T-helper 1 cell (primary cell): ENCODE measurements at places on chromosomes 5 and 9.
A peak's percentile ranks its signal among the peaks of the same experiment; 100 is the strongest.

DNA sequence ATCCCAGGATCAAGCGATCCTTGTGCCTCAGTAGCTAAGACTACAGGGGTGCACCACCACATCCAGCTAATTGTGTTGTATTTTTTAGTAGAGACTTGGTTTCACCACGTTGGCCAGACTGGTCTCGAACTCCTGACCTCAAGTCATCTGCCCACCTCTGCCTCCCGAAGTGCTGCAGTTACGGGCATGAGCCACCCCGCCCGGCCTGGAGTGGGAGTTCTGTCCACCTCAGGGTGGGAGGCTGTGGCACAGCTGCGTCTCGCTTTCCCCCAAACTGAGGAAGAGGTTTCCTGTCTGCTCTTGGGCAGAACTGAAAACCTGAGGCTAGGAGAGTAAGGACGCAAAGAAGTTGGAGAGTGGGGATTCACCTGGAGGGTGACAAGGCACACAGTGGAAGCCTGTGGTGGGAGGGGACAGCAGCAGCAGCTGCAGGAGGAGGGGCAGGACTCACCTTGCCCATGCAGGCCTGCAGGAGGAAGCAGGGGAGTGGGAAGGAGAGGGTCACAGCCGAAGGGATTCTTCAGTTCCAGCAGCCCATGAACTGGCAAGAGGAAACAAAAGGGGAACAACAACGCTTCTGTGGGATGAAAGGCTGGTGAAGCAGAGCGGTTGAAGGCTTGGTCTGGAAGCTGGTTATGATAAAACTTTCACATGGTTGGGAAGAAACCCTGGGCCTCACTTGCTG, 181.4 kb downstream of the GAS1 start:
- no peak for DNase-seq

DNA sequence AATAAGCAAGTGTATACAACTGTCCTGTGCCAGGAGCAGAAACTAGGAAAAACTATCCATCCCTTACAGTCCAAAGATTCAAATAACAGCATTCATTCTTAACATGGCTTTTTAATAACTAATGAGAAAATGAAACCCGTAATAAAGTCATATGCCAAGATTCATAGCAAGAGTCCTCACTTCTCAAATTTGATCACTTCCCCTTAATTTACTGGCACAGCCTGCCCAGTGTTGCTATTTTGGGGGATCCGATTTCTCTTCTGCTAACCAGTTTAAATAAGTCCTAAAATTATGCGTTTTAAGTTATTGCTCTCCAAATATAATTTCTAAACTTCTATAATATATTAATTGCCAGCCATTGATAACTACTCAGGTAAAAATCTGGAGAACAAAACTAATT, 177.0 kb upstream of the PTGER4 start:
- DNase-seq, result no peak

DNA sequence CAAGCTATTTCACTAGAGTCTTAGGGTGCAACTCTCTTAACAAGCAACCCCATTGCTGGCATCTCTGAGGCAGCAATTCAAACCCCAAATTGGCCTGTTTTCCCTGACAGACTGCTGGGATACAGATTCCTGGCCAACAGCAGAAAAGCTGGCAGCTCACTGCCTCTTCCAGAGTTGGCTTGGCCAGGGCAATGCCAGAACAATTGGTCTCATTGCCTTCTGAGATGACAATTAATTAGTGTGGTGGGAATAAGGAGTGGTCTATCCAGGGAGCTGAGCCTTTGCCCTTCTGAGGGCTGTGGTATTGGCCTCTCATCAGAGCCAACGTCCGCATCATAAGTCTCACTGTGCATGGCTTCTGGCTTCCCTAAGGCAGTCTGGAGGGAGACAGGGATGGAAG, 183.2 kb downstream of the GNAQ start:
- DNase-seq, result no peak

GRCh38 chr5:90347462-90347861, 62.1 kb downstream of the CETN3 start:
- DNase-seq, result no peak

GRCh38 chr5:72702881-72703434, 113.5 kb upstream of the TNPO1 start:
- no peak for DNase-seq

DNA sequence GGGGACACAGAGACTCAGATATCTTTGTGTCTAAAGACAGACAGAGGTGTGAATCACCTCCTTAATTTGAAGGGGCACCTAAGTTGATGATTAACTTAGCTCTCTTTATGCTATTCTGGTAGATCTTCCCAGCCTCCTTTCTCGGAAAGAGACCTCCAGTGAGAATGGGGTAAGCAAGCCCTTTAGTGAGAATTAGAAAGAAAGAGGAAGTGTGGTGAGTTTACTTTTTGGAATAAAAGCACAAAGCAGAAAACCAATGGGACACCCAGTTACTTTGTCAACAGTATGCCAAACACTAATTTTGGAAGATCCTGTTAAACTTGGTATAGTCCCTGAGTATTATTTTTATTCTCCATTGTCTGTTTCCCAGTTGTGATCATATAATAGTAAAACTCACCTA, 302.8 kb upstream of the RASA1 start:
- no peak for DNase-seq

GRCh38 chr5:144028058-144028457, 142.4 kb downstream of the YIPF5 start:
- no peak for DNase-seq

DNA sequence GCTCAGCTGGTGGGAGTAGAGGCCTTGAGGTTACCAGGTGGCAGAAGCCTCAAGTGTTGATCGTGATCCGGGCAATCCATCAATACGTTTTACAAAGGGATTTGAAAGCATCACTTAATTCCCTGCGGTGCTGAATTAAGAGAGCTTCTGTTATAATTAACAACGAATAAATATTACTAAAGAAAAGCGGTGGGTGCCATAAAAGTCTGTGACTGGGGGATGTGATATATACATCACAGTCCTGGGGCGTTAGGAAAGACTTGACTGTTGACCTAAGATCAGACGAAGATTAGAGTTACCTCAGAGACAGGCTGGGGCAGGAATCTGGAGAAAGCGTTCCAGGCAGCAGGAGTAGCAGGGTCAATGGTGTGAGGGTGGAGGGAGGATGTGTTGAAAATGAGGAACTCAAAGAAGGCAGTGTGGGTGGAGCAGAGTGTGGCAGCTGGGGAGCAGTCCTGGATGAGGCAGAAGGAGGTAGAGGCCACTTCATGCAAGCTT, 6.7 kb upstream of the C5orf63 start:
- DNase-seq, result no peak

- DNase-seq, result no peak
Measured at GRCh38 chr5:38997591-38997990, 76.6 kb downstream of the RICTOR start.

DNA sequence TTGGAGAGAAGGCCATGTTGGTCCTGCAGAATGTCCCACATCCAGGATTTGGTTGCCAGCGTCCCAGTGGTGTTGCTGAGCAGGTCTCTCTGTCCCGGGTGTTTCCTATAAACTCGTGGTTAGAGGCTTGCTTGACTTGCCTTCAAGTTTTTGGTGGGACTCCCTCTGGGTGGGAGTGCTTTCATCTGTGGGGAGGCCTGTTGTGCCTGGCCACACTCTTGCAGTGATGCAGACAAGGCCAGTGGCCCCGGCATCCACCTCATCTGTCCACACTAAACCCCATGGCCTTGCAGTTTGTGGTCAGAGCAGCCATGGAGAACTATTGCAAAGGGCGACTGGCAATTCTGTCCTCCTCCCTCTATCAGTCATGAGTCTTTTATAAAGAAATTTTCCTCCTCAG, 71.8 kb downstream of the PHF2 start:
- no peak for DNase-seq

DNA sequence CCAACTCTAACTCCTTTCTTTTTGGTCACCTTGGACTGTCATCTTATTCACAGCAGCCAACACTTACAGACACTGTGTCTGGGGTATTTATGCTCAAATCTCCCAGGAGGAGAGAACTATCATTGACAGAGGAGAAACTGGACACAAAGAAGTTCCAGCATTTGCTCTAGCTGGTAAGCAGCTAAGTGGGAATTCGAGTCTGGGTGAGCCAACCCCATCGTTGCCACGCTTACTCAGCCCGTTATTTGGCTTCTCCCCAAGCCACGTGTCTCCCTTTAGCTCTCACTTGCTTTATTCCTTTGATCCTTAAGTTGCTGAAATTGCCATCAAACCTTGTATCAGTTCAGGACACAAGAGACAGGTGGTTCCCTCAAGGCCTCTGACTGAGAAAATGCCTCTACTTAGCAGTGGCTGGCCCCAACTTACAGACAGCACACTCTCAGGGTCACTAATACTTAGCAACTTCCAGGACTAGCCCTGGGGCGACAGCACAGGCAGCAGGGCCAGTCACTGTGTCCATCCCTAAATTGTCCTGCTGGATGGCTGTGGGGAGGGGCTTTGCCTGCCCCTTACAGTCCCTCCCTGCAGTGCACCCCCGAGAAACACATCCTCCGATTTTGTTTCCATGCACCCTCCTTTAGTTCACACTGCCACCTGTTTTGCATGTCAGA, 1.4 kb downstream of the SLC36A2 start:
- DNase-seq, result no peak

DNA sequence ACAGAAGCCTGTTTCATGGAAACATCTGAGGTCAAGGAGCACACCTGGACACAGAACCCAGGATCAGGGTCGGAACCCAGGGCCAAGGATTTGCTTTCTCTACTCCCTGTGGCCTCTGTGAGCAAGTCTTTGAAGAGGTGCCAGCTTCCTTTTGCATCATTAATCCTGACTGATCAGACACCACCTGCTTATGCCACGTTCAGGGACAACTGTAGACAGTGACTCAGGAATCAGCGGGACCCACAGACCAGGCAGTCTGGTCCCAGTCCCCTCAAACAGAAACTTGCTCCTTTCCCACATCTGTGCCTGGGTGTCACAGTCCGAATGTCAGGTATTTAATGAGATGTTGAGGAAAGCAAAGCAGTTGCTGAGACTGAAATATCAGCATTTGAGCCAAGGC, 154.8 kb downstream of the SGCD start:
- DNase-seq, result no peak

- DNase-seq, result no peak
Measured at GRCh38 chr5:82314964-82315758, 37.0 kb upstream of the RPS23 start.

GRCh38 chr9:97440160-97440559, 28.3 kb downstream of the TDRD7 start:
- DNase-seq, result no peak

GRCh38 chr5:179599973-179600372, 23.5 kb downstream of the HNRNPH1 start:
- no peak for DNase-seq

DNA sequence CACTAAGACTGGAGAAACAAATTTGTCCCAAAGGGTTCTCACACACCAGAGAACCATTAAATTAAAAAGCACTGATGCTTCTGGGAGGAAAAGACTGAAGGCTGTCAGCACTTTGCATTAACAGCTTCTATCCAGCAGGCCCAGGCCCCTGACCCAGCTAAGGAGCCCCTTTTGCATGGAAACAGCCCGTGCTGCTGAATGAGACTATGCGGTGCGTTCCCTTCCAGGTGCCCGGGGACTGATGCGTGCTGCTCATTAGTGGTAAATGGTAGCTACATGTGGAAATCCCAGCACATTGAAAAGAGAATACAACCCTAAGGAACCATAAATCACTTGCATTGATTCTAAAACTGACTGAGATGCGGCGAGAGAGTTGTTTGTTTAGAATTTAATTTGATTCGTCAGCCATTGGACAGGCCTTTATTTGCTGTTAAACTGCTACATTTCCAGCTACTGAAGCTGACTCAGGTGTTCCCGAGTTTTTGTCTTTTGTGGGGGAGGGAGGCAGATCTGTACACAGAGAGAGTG, 351.0 kb upstream of the SLC24A2 start:
- no peak for DNase-seq

DNA sequence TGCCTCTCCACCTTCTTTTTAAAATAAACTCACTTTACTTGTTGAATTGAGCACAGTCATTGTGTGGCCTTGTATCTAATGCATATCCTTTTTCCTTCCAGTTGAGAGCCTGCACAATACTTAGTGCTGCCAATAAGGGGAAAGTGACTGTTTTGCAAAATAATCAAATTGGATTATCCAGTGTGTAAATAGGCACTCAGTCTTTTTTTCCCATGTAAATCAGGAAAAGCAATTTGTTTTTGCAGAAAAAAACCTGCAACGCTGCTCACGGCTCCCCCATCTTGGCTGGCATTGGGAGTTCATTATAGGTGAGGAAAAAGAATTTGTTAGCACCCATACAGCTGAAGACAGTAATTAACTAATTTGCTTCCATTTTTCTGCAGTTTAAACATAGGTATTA, 299.9 kb downstream of the CSNK1G3 start:
- no peak for DNase-seq

DNA sequence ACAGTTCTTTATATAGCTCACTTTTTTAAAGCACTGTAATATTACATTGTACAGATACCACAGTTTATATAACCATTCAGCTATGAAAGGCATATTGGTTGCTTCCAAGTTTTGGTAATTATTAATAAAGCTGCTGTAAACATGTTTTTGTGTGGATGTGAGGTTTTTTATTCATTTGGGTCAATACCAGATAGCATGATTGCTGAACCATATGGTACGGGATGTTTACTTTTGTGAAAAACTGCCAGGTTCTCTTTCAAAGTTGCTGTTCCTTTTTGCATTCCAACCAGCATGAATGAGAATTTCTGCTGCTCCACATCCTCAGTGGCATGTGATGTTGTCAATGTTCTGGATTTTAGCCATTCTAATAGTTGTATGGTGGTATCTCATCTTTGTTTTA, 439.6 kb upstream of the NMUR2 start:
- DNase-seq, result no peak

GRCh38 chr5:170426786-170427185, 37.6 kb upstream of the KCNMB1 start:
- no peak for DNase-seq

- peak; percentile 61 for DNase-seq
Measured at GRCh38 chr5:80481019-80481893, 6.6 kb upstream of the FAM151B start.

DNA sequence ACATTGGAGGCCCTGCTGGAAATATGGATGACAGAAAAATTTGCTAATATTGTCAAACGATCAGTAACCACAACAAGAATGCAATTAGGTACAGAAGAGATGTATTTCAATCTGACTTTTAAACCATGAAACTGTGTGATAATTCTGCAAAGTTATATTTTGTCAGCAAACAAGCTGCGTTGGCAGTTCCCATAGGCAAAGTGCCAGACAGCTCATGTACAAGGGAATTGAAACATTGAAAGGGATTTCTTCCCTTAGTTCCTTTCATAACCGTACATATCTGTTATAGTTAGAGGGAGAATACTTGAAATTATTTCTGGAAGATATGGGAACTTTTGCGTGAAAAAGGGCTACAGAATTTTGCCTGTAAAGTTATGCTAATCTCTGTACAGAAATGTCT, 419.4 kb upstream of the PTGER4 start:
- DNase-seq, result no peak

- DNase-seq, result peak; percentile 48
Measured at GRCh38 chr5:14671414-14671813, 6.9 kb downstream of the OTULIN start.
